ENCODE measurements at places on chromosomes 7 and 10.

DNA sequence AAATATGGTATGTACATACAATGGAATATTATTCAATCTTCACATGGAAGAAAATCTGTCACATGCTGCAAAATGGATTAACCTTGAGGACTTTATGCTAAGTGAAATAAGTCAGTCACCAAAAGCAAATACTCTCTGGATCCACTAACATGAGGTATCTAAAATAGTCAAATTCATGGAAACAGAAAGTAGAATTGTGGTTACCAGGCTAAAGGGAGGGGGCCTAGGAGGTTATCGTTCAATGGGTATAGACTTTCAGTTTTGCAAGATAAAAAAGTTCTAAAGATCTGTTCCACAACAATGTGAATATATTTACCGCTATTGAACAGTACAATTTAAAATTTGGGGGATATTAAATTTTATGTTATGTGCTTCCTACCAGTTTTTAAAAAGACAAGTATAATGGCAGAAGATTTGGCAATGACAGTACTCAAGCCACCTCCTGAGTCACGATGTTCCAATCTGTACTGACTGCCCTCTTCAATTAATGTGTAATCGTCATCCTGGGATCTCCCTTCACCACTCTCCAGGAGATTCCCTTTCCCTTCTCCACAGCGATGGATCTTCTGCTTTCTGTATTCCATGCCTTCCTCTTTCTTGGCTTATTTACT lies 32.3 kb upstream of the IL6 start:
- DNase-seq = no peak

- DNase-seq = no peak
Observed at GRCh38 chr7:11346302-11346701, 372.6 kb downstream of the PHF14 start.

GRCh38 chr7:106609416-106609815 lies 51.5 kb downstream of the CCDC71L start:
- DNase-seq = no peak

DNA sequence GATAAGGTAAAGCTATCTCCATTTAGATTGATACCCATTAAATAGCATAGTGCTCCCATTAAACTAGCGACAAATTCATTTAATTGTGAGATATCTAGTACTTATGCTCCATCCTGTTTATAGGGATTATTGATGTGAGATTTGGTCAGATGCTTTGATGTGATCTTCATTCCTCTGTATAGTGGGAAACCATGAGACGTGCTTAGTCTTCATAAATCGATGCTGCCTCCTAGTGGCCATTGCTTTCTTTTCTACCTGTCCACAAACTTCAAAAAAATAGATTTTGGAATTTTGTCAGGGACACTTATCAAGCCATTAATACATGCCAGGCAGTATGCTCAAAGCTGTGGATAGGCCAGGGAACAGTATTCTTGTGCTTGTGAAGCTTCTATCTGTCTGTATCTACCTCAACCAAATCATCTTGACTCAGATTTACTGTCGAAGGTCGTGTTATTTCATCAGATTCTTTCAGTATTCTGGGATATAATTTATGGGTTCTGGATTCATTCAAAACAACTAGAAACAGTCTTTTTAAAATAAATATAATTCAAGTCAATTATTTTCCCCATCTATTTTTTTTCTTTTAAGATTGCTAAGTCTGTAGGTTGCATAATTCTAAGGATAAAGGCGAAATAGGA lies 12.0 kb downstream of the LSM8 start:
- peak; percentile 73 for DNase-seq

DNA sequence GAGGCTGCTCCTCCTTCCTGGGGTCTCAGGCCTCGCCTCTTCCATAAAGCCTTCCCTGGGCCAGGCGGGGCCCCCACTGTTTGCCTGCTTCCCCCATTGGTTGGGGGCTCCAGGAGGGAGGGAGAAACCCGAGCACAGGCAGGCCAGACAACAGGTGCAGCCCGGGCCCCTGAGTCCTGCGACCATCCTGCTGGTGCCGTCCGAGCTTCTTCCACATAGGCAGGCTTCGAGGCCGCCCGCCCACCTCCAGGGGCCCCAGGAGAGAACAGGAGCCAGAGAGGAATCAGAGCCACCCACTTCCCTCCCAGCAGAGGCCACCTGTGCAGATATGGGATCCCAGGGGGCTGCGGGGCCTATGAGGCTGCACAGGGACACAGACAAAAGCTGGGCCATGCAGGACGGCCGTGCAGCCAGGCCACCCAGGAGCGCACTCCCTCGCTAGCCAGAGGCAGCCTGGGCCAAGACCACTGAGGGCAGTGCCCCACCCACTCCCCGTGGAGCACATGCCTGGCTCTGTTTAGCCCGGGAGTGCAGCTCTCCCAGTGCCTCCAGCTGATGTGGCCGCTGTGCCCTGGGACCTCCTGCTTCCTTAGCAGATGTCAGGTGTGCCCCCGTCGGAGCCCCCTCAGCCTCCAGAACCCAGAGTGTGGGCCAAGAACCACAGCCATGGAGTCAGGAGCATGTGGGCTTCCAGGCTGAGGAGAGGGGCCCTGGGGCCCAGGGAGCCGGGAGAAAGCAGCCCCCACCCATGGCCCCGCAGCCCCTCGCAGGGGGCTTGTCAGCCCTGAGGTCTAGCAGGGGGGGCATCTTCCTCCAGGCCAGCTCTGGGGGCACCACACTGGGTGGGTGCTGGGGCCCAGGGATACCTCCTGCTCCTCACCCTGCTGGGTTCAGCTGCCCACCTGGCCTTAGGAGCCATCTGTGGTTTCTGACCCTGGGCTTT lies 59.9 kb upstream of the INPP5A start:
- no peak for DNase-seq

DNA sequence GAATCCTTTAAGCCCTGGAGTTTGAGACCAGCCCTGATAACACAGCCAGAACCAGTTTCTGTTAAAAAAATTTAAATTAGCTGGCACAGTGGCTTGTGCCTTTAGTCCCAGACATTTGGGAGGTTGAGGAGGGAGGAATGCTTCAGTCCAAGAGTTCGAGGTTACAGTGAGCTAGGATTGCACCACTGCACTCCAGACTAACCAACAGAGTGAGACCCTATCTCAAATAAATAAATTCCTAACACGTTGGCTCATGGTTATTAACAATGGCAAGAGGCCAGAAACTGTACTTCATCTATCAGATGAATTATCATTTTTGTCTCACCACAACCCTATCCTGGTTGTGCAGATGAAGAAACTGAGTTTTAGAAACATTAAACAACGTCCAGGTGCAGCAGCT lies 2.1 kb upstream of the PPIA start:
- no peak for DNase-seq

- DNase-seq = no peak
Observed at GRCh38 chr7:2016021-2016631, 216.6 kb downstream of the MAD1L1 start.
